ENCODE measurements at places on chromosomes 3 and 15.

DNA sequence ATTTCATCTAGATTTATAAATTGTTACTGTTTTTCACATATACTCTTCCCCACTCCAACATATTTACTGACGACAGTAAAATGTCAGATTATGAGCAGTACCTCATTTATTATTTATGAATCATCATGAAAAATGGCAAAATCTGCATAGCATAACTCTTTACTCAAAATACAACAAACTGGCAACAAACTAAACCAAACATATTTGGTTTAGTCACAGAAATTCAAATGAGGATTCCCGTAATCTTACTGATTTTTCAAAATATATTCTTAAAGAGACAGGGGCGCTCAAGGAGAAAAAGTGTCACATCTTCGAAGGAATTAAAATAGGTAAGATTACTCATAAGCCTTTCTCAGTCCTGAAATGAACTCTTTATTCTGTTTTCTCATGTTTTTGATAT is 3.0 kb upstream of the GPR87 start:
- H3K36me3 ChIP-seq = no peaks in the 10 kb centered on the region
- H3K27ac ChIP-seq = peak overlapping the region; percentile 98
- no peaks in the 10 kb centered on the region for H3K27me3 ChIP-seq

DNA sequence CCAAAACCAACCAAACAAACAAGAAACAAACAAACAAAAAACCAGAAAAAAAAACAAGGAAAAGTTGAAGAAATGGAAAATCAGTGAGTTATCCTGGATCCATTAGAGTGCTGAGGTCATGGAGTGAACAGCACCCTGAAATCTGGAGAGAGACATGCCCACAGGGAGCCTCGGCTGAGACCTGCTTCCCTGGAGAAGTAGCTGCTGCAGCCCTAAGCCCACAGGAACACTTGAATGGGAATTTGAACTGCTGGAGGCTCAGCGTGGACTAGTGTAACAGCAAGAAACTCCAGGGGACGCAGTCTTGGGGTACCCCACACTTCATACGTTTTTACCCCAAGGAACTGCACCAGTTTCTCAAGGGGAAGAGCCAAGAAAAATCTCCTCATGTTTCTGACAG is 144.1 kb upstream of the UBE3A start:
- H3K36me3 ChIP-seq = no peaks in the 10 kb centered on the region
- H3K4me1 ChIP-seq = no peaks in the 10 kb centered on the region
- H3K27me3 ChIP-seq = no peaks in the 10 kb centered on the region
- DNase-seq = no peak
- H3K27ac ChIP-seq = no peak overlapping the region
- H3K4me3 ChIP-seq = no peak overlapping the region

GRCh38 chr15:59997070-59997701 is 6.9 kb upstream of the FOXB1 start:
- H3K4me1 ChIP-seq = peaks cover 3% of the 10 kb centered on the region
- peaks cover 100% of the 10 kb centered on the region for H3K27me3 ChIP-seq
- no peaks in the 10 kb centered on the region for H3K36me3 ChIP-seq
- no peak for DNase-seq
- H3K27ac ChIP-seq = no peak overlapping the region
- no peak overlapping the region for H3K4me3 ChIP-seq

DNA sequence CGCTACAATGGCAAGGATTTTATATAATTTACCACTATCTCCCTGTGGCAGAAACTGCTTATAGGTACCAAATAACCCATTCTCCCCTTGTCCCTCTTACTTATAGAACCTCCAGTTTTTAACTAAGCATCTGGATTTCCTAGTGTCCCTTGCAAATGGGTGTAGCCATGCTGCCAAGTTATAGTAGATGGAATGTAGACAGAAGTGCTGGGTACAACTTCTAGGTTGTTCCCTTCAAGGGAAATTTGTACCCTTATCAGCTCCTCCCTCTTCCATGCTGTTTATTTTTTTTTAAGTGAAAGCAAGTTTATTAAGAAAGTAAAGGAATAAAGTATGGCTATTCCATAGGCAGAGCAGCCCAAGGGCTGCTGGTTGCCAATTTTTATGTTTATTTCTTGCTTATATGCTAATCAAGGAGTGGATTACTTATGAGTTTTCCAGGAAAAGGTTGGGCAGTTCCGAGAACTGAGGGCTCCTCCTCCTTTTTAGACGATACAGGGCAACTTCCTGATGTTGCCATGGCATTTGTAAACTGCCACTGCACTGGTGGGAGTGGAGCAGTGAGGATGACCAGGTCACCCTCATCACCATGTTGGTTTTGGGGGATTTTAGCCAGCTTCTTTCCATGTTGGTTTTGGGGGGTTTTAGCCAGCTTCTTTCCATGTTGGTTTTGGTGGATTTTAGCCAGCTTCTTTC is 40.1 kb upstream of the TM4SF19 start:
- H3K4me1 ChIP-seq = no peaks in the 10 kb centered on the region
- H3K27ac ChIP-seq = no peak overlapping the region
- DNase-seq = no peak
- H3K27me3 ChIP-seq = no peaks in the 10 kb centered on the region
- no peak overlapping the region for H3K4me3 ChIP-seq

- H3K36me3 ChIP-seq = no peaks in the 10 kb centered on the region
- no peaks in the 10 kb centered on the region for H3K27me3 ChIP-seq
- H3K27ac ChIP-seq = no peak overlapping the region
- no peak overlapping the region for H3K4me3 ChIP-seq
- H3K4me1 ChIP-seq = no peaks in the 10 kb centered on the region
These were observed 294.1 kb upstream of the UBE2E2 start for GRCh38 chr3:22908989-22909507.

- H3K4me1 ChIP-seq = no peaks in the 10 kb centered on the region
- DNase-seq = no peak
- no peak overlapping the region for H3K27ac ChIP-seq
- H3K36me3 ChIP-seq = no peaks in the 10 kb centered on the region
These were observed 45.2 kb downstream of the ZNF385D start for GRCh38 chr3:21705769-21706168.

- no peaks in the 10 kb centered on the region for H3K4me1 ChIP-seq
- H3K27me3 ChIP-seq = no peaks in the 10 kb centered on the region
- no peak for DNase-seq
- H3K4me3 ChIP-seq = no peak overlapping the region
- H3K36me3 ChIP-seq = no peaks in the 10 kb centered on the region
- no peak overlapping the region for H3K27ac ChIP-seq
These were observed 556.9 kb upstream of the CFAP20DC start for GRCh38 chr3:59606638-59607266.

DNA sequence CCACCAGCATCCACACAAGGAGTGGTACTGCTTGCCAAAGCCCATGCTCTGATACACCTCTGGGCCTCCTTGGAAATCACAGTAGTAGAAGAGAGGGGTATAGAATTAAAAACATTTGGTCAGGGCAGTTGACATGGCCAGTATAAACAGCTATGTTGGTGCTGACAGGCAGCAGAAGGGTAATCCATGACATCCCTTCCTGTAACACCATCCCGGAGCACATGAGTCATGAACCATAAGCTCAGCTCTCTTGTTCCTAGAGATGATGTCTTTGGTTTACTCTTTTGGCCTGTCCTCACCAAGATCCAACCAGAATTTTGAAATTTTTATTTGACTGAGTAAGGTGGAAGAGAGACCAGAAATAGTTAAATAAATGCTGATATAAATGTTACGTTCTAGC is 132.6 kb upstream of the CTDSPL start:
- no peak overlapping the region for H3K4me3 ChIP-seq
- no peak for DNase-seq
- no peak overlapping the region for H3K27ac ChIP-seq

DNA sequence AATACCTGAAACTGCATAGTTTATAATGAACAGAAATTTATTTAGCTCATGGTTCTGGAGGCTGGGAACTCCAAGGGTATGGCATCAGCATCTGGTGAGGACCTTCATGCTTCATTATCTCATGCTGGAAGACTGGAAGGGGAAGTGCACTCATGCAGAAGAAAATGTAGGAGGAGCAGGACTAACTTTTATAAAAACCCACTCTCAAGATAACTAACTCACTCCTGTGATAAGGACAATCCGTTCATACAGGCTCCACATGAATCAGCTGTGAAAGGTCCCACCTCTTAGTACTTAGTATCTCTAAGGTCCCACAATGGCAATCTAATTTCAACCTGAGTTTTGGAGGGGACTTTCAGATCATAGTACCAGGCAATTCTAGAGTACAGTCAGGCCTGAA is 33.6 kb upstream of the APH1B start:
- no peaks in the 10 kb centered on the region for H3K27me3 ChIP-seq
- H3K27ac ChIP-seq = peak overlapping the region; percentile 25
- peaks cover 36% of the 10 kb centered on the region for H3K4me1 ChIP-seq
- no peak overlapping the region for H3K4me3 ChIP-seq
- no peak for DNase-seq
- H3K36me3 ChIP-seq = peaks cover 3% of the 10 kb centered on the region

Data from keratinocyte (primary cell).